Inflammatory macrophage (primary cell): ENCODE measurements at places on chromosomes 2 and 18.

DNA sequence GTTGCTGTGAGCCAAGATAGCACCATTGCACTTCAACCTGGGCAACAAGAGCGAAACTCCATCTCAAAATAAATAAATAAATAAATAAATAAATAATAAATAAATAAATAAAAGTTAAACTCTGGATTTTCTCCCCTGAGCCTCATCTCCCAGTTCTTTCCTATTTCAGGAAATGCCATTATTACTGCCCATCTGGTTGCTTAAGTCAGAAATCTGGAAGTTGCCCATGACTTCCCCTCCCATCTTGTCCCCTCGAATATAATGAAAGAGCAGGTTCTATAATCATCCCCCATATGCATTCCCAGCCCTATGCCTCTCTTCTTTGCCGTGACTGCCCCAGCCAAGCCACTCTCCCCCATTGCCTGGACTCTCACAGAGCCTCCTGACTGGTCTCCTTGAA is 4.2 kb upstream of the PSD4 start:
- no peak for DNase-seq

DNA sequence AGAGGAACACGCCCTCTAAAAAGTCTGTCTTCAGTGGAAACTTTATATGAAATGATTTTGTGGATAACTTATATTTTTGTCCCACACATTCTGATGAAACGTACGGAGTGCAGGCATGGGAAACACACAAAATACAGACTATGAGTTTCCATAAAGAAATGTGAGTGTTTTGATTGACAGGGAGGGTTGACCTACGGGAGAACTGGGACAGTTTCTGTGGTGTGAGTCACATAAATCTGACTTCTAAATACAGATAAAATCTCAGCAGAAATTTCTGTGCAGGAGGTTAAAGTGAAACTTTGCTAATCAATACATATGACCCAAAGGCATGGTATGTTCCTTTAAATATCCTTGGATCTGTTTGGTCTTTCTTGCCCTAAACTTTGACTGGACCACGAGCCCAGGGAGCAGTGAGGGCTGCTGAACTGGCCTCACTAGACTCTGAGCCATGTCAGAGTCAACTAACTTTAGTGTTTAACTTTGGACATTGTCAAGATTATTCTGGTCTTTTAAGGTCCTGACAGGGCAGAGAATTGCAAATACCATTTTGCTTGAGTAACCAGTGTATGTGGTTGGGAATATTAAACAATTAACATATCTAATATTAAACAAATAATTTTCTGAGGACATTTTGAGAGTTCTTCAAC is 206.9 kb upstream of the LYPD1 start:
- no peak for DNase-seq

- DNase-seq = no peak
Observed at GRCh38 chr2:15579641-15580040, 12.0 kb upstream of the DDX1 start.

GRCh38 chr2:99561804-99562203 is 72.0 kb upstream of the REV1 start:
- no peak for DNase-seq

DNA sequence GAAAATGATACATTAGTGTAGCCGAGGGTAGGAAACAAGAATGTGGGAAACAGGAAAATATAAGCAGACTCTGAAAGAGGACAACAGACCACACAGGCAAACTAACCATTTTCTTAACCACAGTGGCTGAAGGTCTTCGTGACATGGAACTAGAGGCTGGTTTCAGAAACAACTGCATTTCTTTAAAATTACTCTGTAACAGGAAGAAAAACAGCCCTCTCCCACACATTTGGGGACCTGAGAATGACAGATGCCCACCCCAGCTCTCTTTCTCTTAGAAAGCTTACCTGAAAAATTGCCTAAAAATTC is 13.8 kb upstream of the SLC25A52 start:
- DNase-seq = no peak

- no peak for DNase-seq
Observed at GRCh38 chr18:22088029-22088428, 81.4 kb upstream of the GATA6 start.

GRCh38 chr2:67340133-67341011 is 56.8 kb upstream of the ETAA1 start:
- DNase-seq = no peak

DNA sequence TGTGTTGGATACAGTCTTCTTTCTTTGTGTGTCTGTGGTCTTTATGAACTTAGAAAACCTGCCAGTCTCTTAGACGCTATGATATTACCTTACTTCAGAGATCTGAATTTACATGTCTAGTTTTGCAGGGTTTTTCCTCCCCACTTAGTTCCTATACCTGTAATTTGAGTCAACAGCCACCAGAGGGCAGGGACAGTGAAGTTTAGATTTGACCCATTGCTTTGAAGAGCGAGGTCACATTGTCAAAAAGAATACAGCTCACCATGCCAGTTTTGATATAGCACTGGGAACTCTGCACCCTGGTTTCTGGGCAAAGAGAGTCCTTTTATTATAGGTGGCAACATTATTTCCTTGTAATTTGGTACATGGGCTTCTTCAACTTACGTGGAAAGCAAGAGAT is 102.3 kb downstream of the MAPK4 start:
- peak; percentile 19 for DNase-seq

DNA sequence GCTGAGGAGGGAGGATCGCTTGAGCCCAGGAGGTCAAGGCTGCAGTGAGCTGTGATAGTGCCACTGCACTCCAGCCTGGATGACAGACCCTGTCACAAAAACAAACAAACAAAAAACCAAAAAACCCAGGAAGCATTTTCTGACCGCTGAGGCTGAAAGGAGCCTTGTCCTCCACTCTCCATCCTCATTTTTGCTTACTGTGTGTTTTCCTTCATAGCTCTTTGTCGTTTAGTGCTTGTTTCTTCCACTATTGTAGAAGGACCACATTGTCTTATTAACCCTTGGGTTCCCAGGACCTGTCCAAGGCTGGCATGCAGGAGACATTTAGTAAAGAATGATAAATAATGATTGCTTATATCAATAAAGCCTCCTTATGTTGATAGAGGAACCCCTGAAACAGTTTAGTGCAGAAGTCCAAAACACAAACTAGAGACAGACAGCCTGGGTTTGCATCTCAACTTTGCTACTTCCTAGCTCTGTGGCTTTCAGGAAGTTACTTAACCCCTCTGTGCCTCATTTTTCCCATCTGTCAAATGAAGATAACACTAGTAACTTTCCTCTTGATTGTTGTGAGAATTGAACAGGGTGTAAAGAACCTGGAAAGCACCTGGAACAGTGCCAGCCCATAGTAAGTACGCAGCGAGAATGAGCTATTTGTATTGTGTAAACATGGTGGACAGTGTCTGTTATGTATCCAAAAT is 126.0 kb downstream of the LPIN1 start:
- DNase-seq = no peak

DNA sequence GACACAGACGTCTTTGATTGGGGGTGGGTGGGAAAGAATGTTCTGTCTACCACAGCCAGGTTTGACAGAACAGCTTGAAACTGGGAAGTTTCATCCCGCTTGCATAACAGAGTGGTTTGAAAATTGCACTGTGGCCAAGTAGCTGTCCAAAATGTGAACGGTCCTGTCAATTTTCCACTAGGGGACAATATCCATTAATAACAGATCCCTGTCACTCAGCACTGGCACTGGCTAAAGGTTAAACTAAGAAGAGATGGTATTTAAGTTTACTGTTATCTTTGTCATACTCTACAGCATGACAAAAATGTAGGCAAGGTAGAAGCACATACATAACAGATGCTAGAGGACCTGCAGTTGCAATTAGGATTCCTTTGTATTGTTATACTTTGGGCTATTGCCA is 55.6 kb upstream of the ACMSD start:
- DNase-seq = peak; percentile 76

GRCh38 chr18:11047817-11048216 is 101.6 kb downstream of the PIEZO2 start:
- no peak for DNase-seq

GRCh38 chr2:234457421-234457820 is 39.5 kb downstream of the ARL4C start:
- no peak for DNase-seq

GRCh38 chr2:217165547-217165946 is 305.7 kb upstream of the TNP1 start:
- no peak for DNase-seq

- DNase-seq = no peak
Observed at GRCh38 chr18:55346387-55346786, 241.6 kb downstream of the TCF4 start.
